ENCODE measurements at places on chromosomes 5 and 9.

DNA sequence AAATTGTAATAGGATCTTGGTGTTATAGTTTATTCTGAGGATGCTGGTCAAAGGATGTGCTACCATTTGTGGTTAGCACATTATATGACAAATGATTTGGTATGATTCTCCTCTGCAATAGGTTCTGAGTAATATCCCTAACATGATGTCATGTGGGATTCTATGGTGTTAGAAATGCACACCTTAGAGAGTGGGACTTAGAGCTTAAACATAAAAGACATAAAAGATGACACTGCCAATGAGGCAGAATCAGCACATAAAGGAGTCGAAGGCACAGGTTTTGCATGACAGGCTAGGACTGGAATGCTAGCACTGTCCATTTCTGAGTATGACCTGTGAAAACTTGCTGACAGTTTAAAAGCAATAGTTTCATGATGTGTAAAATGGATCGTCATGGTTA, 100.4 kb downstream of the OSTF1 start:
- DNase-seq = no peak

- DNase-seq = no peak
Observed at GRCh38 chr9:108297073-108297472, 558.7 kb downstream of the ACTL7B start.

DNA sequence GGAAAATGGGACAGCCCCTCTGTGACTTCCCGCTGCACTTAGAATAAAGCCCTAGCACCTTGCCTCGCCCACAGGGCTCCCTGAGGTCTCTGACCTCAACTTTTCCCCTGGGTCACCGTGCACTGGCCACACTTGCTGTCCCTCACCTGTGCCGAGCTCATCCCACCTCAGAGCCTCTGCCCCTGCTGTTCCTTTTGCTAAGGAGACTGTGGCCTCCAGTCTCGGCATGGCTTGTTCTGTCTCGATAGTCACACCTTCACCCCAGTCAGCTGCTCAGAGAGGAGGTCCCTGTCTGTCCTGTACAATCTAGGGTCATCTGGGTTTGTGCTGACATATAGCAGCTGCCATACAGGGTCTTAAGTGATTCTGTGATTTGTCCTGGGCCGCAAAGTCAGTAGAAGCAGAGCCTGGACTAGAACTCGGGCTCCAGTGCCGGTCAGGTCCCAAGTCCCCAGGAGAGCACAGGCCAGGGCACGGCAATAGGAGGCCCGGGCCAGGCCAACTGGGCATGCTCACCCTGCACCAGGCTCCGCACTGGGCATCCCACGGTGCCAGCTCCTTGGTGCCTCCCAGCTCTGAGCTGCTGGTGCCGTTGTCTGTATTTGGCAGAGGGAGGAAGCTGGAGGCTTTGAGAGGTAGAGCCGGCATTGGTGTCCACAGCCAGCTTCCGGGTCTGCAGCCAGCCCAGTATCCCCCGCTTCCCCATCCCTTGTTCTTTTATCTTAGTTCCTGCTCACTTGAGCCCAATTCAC, 35.2 kb downstream of the NCS1 start:
- DNase-seq = no peak

- no peak for DNase-seq
Observed at GRCh38 chr9:75190762-75191161, 102.4 kb downstream of the OSTF1 start.

DNA sequence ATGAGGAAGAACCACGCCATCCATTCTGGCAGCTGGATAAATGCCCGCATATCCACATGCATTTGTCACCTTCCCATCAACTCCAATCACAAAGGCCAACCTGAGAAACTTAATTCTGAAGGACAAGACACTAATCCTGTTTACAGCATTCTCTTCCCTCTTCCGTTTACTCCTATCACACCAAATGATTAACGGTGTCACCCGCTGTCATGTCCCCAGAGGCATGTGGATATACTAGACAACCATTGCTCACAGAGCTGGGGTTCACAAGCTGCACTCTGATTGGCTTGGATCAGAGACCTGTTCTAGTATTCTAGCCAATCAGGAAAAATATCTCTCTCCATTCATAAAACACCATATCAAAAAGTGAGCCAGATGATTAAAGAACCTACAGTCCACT, 3.6 kb downstream of the MACROH2A1 start:
- DNase-seq = no peak

DNA sequence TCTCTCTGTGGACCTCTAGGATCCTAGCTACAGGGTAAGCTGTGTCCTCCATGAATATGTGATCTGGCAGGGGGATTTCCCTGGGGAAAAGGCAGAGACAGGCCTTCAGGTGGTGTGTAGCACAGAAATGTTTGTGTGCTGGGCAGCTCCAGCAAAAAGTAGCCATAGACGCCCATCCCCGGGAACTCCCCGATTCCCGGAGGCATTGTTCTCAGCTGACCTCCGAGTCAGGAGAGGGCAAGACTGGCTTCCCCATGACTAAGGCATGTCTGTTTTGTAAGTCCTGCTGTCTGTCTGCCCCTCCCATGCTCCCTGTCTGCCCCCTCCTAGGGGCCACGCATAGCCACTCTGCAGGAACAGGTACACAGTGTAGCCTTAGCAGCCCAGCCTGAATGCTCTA, 834.5 kb downstream of the PTPRD start:
- no peak for DNase-seq

GRCh38 chr5:149694007-149694406, 36.1 kb upstream of the PPARGC1B start:
- DNase-seq = no peak

GRCh38 chr5:65776441-65777141, 54.6 kb downstream of the NLN start:
- no peak for DNase-seq

GRCh38 chr5:16544607-16545374, 72.0 kb downstream of the RETREG1 start:
- no peak for DNase-seq

GRCh38 chr9:37053684-37054362, 19.8 kb upstream of the PAX5 start:
- DNase-seq = no peak

GRCh38 chr9:35749515-35750255, 598 bp downstream of the RGP1 start:
- DNase-seq = no peak

DNA sequence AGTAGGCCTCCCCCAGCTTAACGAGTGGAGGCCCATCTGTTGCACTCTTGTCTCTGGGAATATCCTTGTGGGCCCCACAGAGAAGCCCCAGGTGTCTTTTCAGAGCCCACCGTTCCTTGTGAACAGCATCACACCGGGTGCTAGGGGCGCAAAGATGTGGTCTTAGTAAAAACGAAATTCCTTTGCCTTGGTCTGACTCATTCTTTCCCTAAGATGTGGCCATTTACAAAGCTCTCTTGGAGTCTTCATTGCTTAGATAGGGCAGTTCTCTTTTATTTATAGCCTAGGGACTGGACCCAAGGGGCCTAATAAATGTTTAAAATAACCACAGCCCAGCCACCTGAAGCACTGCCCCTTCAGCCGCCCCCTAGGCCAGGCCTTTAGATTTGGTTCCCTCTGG, 52.8 kb upstream of the RPL26L1 start:
- DNase-seq = no peak

DNA sequence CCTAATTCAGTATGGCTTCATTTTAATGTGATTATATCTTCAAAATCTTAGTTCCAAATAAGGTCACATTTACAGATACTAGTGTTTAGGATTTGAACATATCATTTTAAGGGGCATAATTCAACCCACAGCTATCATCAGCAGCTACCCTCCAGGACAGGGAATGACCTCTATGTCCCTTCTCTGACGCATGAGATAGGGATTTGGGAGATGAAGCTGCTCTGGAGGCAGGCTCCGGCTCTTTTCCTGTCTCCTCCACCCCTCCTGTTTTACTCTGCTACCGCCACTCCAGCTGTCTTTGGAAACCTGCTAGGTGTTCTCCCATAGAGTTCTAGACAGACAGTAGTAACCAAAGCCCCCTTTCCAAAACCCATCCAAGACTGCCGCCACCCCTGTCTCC, 119.2 kb downstream of the CARTPT start:
- DNase-seq = no peak

DNA sequence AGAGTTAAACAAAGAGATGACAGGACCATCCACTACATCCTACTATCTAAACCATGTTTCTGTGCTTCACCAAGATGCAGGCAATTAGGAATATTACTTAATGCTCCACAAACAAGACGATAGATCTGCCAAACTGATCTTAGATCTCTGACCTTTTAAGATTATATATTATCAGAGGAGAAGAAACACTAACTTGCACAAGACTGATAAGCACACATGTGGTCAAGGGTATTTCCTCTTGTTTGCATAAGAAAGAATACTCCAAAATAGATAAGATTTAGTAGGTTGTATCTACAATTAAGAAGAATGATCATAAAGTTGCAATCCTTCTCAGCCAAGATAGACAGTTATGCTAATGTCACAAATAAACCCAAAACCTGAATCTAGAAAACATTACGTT, 601.0 kb upstream of the ACO1 start:
- DNase-seq = no peak

GRCh38 chr5:176614805-176615478, 5.0 kb upstream of the GPRIN1 start:
- no peak for DNase-seq

DNA sequence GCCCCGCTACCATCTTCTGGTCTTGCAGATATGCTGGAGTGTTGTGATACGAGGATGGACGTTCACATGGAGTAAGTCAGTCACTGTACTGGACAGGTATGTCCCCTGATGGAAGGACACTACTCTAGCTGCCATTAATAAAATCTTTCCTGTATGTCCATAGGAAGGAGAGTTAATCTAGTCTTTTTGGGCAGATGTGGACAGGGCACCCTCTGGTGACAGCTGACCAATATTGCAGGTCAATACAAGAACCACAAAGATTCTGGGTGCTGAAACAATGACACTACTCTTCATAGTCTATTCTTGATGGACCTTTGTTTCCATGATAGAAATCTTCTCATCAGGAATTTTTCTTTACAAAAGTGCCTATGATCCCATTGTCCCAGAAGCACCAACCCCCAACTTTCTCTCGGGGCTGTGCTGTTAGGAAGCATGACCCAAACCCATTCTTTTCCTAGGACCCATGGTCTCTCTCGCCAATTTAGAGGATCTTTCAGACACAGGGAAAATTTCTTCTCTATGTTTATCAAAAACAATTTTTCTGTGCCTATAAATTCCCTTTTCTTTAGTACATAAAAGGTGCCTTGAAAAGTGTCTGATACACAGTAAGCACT, 376.9 kb downstream of the DTWD2 start:
- no peak for DNase-seq

GRCh38 chr9:123642291-123643278, 286.6 kb downstream of the CRB2 start:
- no peak for DNase-seq

DNA sequence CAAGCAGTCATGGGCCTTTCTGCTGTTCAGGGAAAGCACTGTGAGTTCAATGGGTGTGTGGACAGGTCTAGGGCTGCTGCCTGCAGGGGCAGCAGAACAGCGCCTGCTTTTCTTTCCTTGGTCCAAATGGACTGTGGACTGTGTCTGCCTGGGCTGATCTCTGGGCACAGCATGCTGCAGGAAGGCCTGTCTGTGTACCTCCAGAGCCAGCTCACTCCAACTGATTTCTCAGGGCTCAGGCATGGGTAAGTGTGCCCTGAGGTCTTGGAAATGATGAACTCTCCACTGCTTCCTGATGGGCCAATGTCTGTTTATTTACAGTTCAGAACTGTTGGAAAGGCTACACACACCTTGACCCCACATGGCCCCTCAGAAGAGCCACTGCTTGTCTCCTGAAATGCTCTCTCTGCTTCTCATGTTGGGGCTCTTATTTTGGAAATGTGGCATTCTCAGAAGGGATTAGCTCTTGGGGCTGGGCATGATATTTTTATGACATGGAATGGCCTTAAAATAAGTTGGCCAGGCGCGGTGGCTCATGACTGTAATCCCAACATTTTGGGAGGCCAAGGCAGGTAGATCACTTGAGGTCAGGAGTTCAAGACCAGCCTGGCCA, 27.0 kb downstream of the SLC22A4 start:
- no peak for DNase-seq

DNA sequence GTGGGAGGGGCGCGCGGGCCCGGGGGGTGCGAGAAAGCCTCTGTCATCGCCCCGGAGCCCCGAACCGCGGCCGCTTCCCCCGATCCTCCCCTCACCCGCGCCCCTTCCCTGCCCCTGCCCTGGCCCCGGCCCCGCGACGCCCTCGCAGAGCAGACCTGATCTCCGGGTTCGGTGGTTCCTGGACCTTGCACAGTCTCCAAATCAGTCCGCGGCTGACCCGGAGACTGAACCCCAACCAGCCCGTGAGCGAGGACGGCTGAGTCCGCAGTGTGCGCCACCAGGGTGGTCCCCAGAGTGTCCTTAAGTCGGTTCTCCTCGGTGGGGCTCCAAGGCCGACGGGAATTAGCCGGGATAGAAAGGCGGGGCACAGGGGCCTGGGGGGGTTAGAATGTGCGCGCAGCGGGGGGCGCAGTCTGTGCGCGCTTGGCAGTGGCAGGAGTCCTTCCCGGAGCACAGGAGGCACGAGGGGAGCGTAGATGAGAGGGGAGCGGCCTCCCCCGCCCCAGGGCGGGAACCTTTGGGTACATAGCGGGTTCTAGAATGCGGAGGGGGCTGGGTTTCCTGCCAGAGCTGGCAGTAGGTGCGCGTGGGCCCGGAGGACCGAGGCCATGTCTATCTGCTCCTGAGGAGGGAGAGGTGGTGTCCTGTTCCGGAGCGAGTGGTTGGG, 779 bp downstream of the PKN3 start:
- no peak for DNase-seq

DNA sequence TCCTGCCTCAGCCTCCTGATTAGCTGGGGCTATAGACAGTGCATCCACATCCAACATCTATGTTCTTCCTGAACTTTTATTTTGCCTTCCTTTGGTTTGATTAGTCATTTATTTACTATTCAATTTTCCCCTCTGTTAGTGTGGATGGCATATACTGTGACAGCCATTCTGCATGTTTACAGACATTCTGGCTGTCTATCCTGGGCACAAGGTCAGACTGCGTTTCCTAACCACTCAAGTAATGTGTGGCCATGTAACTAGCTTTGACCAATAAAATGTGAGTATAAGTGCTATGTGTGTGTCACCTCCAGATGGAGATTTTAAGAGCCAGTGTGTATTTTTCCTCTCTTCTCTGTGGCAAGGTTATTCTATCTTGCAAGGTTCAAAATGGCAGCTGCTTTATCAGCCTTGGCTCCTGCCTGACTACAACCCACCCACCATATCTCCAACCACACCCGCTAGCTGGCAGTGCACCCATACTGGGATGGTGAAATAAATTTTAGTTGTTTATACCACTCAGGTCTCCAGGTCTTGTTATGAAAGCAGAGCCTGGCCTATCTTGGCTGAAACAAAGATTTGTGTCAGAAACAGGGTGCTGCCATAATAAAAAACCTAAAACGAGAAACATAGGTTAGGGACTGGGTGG, 32.2 kb downstream of the PDE6A start:
- DNase-seq = no peak

GRCh38 chr5:143642791-143643190, 169.2 kb upstream of the HMHB1 start:
- no peak for DNase-seq

- no peak for DNase-seq
Observed at GRCh38 chr5:178529080-178529479, 61.1 kb downstream of the COL23A1 start.

- no peak for DNase-seq
Observed at GRCh38 chr5:27217155-27217956, 179.0 kb upstream of the CDH9 start.
